CD4-positive, alpha-beta T cell (primary cell): ENCODE measurements at places on chromosomes 16 and 17. TPM values are rescaled to one million over a fixed set of nuclear protein-coding genes. Genes with fewer than 3 reads are reported as not detected.

Gene CA4
- total RNA-seq, result not detected

Gene SRL
- not detected for total RNA-seq

Gene ZNF598
- 43.6 TPM for total RNA-seq

Gene IRF8
- 11.3 TPM for total RNA-seq

Gene CEP295NL
- 2.7 TPM for total RNA-seq

Gene SLC12A3
- not detected for total RNA-seq

Gene KRT33B
- not detected for total RNA-seq

Gene MT4
- total RNA-seq, result not detected

Gene SLFN14
- not detected for total RNA-seq
